ENCODE measurements at places on chromosomes 11 and 22. TPM values are rescaled to one million over a fixed set of nuclear protein-coding genes. Genes with fewer than 3 reads are reported as not detected.

The UBASH3B gene
- 54.7 TPM for total RNA-seq

The XKR3 gene
- not detected for total RNA-seq

The APOA4 gene
- total RNA-seq: not detected

The C11orf87 gene
- not detected for total RNA-seq

The OR10A2 gene
- not detected for total RNA-seq

The DMC1 gene
- 14.7 TPM for total RNA-seq

The BRSK2 gene
- total RNA-seq: 1.3 TPM

The KDM4E gene
- not detected for total RNA-seq

The MRPL23 gene
- 142 TPM for total RNA-seq

The RIBC2 gene
- 12.4 TPM for total RNA-seq

The ADAMTS15 gene
- total RNA-seq: not detected

The TMEM126A gene
- 61.9 TPM for total RNA-seq

The PIH1D2 gene
- 0.74 TPM for total RNA-seq

The TMEM45B gene
- total RNA-seq: 0.59 TPM

The RBM4 gene
- 112 TPM for total RNA-seq

The APLNR gene
- total RNA-seq: not detected

The RCOR2 gene
- total RNA-seq: 0.36 TPM

The NAP1L4 gene
- 235 TPM for total RNA-seq

The RASSF7 gene
- total RNA-seq: 21.2 TPM

The SYT12 gene
- total RNA-seq: not detected
